Right atrium auricular region (tissue), 2 donors: ENCODE measurements at places on chromosomes 7 and 10. TPM values are rescaled to one million over a fixed set of nuclear protein-coding genes. Genes with fewer than 3 reads are reported as not detected.

The FIGNL1 gene
- total RNA-seq: 4.7 TPM

The NOS3 gene
- total RNA-seq: 14.5 TPM

The MSMB gene
- total RNA-seq: not detected

The ABCA13 gene
- not detected for total RNA-seq

The SPDYE9 gene
- not detected for total RNA-seq

The SPDYE11 gene
- total RNA-seq: not detected

The CDHR3 gene
- total RNA-seq: not detected

The OPN1SW gene
- not detected for total RNA-seq

The SPDYE6 gene
- total RNA-seq: not detected

The ANKRD2 gene
- total RNA-seq: 25.7 TPM

The CLRN3 gene
- not detected for total RNA-seq

The DNAJC12 gene
- total RNA-seq: 2.6 TPM

The KAZALD1 gene
- total RNA-seq: 7.0 TPM

The NEUROG3 gene
- not detected for total RNA-seq

The MLLT10 gene
- total RNA-seq: 18.8 TPM

The BRAF gene
- total RNA-seq: 29.2 TPM

The SFMBT2 gene
- 7.9 TPM for total RNA-seq

The LRRD1 gene
- 0.30 TPM for total RNA-seq

The XPNPEP1 gene
- 41.2 TPM for total RNA-seq

The TAS2R41 gene
- total RNA-seq: not detected

The ZNF467 gene
- total RNA-seq: 3.2 TPM

The C10orf53 gene
- total RNA-seq: not detected

The CFTR gene
- 0.67 TPM for total RNA-seq

The FOXI2 gene
- not detected for total RNA-seq
